Esophagus squamous epithelium (tissue), 5 donors: ENCODE measurements at places on chromosomes 12 and 14.

DNA sequence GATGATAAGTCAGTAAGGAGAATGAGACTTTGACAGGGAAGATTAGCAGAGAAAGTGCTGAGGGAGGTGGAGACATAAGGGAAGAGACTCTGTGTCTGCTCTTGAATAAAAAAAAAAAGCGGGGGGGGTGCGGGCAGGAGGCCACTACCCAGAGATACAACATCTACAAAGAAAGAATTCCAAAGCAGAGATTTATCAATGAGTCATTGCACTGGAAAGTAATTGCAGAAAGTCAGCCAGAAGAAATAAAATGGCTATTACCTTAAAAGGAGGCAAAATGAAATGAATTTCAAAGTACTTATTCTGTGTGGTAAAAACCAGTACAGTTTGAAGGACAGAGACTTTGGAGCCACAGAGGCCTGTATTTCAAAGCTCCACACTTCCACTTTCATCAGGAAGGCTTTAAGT, 267.1 kb upstream of the PRKD1 start:
- DNase-seq = no peak

DNA sequence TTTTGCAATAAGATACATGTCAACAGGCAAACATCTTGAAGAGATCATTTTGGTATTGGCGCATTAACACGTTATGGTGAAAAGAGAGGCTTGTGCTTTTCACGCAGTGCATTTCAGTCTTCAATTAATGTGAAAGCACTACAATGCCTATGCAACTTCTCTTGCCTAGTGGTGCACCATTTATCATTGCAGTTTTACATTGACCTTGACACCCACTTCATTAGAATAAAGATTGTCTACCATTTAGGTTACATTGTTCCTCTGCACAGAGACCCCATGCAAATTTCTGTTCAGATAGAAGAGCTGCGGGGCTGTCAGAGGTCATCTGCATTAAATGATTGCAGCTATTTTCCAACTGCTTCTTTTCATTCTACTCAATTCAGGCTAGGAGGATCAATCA, 212.2 kb upstream of the NPAS3 start:
- DNase-seq = no peak

DNA sequence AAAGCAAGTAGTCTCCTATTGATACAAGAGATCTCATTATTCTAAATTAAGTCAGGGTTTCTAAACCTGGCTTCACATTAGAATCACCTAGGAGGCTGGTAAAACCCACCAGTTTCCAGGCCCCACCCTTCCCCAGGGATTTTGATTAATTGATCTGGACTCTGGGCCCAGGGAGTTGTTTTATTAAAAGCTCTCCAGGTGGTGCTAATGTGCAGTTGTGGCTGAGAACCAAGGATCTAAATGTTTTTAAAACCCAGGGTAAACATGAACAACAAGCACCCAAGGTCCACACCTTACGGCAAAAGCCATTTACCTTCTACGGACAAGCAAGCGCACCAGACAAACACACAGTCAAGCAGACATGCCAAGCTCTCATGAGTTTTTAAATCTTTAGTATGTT, 73.9 kb downstream of the SLC2A13 start:
- DNase-seq = no peak

DNA sequence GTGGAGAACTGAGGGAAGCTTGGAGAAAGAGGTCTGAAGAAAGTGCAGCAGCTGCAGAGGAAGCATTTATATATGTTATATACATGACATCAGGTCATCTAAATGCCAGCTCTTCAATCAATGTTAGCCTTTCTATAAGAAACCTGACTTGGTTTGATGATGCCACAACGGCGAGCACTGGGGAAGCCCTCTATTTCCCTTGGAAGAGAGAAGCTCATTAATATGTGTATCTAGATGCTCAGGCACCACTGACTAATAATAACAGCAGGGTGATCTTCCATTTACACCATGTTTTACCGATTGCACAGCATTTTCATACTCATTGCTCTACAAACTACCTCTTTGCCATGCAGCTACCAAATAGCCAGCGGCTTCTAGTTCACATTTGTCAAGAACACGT, 811 bp downstream of the ACYP1 start:
- no peak for DNase-seq

DNA sequence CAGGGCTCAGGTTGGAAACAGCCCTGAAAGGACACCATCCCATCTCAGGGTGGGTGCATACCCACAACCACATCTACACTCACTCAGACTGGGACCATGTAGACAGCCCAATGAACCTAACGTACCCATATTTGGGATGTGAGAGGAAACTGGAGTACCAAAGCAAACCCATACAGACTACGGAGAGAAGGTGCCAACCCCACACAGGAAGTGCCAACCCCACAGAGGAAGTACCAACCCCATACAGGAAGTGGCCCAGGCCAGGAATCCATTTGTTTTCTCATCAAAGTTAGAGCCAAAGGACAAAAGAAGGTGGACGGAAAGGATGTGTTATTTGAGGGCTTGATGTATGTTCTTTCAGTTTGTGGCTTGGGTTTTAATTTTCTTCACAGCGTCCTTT, 19.5 kb upstream of the SPIC start:
- no peak for DNase-seq

DNA sequence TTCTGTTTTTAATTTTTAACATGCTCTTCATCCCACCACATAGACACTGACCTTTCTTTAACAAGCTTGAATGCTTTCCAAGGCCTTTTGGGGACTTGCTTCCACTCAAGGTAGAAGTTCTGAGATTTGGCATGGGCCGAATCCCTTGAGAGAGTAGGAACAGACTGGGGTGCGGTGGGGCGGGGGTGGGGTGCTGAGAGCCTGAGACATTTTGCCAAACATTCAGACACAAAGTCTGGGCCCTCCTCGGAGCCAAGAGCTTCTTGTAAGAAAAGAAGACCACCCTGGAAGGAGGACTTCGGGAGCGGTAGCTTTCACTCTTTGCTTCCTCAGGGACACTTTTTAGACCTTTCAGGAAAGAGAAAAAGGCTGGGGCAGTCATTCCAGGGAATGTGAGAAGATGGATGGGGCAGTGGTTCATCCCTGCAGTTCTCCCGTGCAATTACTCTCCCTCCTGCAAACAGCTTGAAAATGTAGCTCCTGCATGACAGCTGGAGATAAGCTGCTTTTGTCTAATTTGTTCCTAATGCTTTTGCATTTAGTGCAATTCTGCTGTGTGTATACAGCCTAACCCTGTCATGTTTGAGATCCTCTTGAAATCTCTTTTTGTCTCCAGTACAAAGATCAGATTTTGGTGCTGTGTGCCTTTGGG, 16.3 kb upstream of the MYO1H start:
- DNase-seq = no peak

GRCh38 chr14:93706360-93706955, 81.8 kb downstream of the PRIMA1 start:
- DNase-seq = no peak

GRCh38 chr14:85159726-85160125, 370.2 kb upstream of the FLRT2 start:
- DNase-seq = no peak

GRCh38 chr12:56212361-56212760, 9.4 kb downstream of the RNF41 start:
- DNase-seq = no peak

- no peak for DNase-seq
Observed at GRCh38 chr12:3357950-3358525, 133.0 kb upstream of the PRMT8 start.

DNA sequence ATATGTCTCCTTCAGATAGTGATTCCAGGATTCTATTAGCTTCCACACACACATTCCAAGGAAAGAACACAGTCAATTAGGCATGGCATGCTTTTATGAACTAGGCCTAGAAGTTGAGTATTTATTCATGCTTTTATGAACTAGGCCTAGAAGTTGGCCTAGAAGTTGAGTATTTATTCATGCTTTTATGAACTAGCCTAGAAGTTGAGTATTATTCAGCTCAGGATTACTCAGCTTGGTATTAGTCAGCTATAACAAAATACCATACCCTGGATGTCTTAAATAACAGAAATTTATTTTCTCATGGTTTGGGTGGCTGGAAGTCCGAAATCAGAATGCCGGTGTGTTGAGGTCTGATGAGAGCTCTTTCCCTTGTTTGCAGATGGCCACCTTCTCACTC, 442.7 kb upstream of the FLRT2 start:
- no peak for DNase-seq

GRCh38 chr12:25436206-25437030, 116.7 kb downstream of the LMNTD1 start:
- no peak for DNase-seq
